ENCODE measurements at places on chromosomes 4 and X. TPM values are rescaled to one million over a fixed set of nuclear protein-coding genes. Genes with fewer than 3 reads are reported as not detected.

CSAG3 gene
- total RNA-seq, result not detected

DNA sequence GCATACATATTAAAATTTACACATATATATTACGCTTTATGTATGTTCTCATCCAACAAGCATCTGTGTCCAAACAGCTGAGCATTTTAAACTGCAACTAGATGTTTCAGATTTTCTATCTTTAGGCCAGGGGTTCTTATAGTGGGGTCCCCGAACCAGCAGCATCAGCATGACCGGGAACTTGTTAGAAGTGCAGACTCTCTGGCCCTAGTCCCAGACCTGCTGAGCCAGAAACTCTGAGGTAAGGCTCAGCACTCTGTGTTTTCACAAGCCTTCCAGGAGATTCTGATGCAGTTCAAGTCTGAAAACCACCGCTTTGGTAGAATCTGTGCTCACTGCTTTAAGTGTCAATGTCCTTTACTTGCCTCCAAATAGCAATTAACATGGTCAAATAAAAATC is 266.2 kb upstream of the CASK start:
- no peak for DNase-seq

- DNase-seq, result no peak
Observed at GRCh38 chrX:28324321-28324721, 262.9 kb upstream of the IL1RAPL1 start.

- no peak for DNase-seq
Observed at GRCh38 chr4:24423670-24424069, 160.7 kb downstream of the DHX15 start.
